ENCODE measurements at places on chromosomes 16 and 17. TPM values are rescaled to one million over a fixed set of nuclear protein-coding genes. Genes with fewer than 3 reads are reported as not detected.
A peak's percentile ranks its signal among the peaks of the same experiment; 100 is the strongest.

GRCh38 chr16:86157616-86158247 lies 258.8 kb downstream of the IRF8 start:
- no peak overlapping the region for H3K4me3 ChIP-seq
- DNase-seq: no peak
- no peaks in the 10 kb centered on the region for H3K4me1 ChIP-seq
- no peak overlapping the region for H3K27ac ChIP-seq
- no peaks in the 10 kb centered on the region for H3K27me3 ChIP-seq
- H3K36me3 ChIP-seq: no peaks in the 10 kb centered on the region

DNA sequence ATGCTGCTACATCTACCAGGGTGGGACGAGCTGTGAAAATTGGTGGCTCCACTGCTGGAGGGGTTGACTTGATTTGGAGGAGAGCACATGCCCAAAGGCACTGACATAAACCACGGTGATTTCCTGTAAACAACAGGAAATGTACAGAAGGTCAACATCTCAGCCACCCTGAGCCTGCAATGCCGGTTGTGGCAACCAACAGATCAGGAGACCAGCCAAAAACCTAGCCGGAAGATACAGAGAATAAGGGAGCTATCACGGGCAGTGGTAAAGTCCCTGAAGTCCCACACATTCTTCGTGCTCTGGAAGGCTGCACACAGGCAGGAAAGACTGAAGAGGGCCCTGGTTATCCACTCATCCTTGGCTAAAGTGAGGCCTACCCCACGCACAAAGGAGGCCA lies 56.2 kb downstream of the ADCY9 start:
- no peak overlapping the region for H3K4me3 ChIP-seq
- no peaks in the 10 kb centered on the region for H3K36me3 ChIP-seq
- no peak overlapping the region for H3K27ac ChIP-seq

- no peak overlapping the region for H3K27ac ChIP-seq
- no peak for DNase-seq
- no peak overlapping the region for H3K4me3 ChIP-seq
- H3K36me3 ChIP-seq: no peaks in the 10 kb centered on the region
- no peaks in the 10 kb centered on the region for H3K4me1 ChIP-seq
These were observed 30.3 kb downstream of the PIK3R5 start for GRCh38 chr17:8935191-8935590.

DNA sequence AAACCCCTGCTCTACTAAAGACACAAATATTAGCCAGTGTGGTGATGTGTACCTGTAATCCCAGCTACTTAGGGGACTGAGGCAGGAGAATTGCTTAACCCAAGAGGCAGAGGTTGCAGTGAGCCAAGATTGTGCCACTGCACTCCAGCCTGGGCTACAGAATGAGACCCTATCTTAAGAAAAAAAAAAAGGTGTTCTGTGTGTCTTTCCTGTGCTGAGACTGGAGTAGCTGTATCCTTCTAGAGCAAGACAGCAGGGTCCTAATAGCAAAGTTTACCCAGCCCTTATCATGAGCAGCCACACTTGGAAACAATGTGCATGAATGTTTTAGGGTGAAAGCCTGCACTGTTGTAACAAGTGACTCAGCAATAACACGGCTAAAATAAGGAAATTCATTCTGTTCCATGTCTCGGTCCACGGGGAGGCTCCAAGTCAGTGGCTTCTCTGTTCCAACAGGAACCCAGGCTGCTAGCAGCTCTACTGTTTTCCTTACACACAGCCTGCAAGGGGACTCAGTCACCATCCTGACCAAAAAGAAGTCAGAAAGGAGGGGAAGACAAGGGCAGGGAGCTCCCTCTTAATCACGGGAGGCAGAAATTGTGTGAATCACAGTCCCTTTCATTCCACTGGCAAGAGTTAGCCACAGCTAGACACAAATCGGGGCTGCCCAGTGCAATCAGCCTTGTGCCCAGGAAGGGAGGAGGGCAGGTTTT lies 7.1 kb upstream of the SLC5A11 start:
- H3K4me1 ChIP-seq: peaks cover 22% of the 10 kb centered on the region
- H3K27me3 ChIP-seq: no peaks in the 10 kb centered on the region
- no peak overlapping the region for H3K4me3 ChIP-seq
- H3K36me3 ChIP-seq: no peaks in the 10 kb centered on the region
- peak overlapping the region; percentile 59 for H3K27ac ChIP-seq

GRCh38 chr16:49649013-49649765 lies 206.7 kb downstream of the ZNF423 start:
- H3K36me3 ChIP-seq: no peaks in the 10 kb centered on the region
- H3K27ac ChIP-seq: no peak overlapping the region
- no peaks in the 10 kb centered on the region for H3K27me3 ChIP-seq
- no peak for DNase-seq
- H3K4me3 ChIP-seq: no peak overlapping the region
- H3K4me1 ChIP-seq: no peaks in the 10 kb centered on the region

- no peaks in the 10 kb centered on the region for H3K36me3 ChIP-seq
- no peaks in the 10 kb centered on the region for H3K27me3 ChIP-seq
- no peak overlapping the region for H3K27ac ChIP-seq
- H3K4me1 ChIP-seq: no peaks in the 10 kb centered on the region
These were observed 28.6 kb downstream of the GTF3C1 start for GRCh38 chr16:27520982-27521673.

Gene TBC1D3H
- not detected for total RNA-seq

GRCh38 chr17:4634976-4635375 lies 6.5 kb downstream of the ALOX15 start:
- no peaks in the 10 kb centered on the region for H3K36me3 ChIP-seq
- H3K4me3 ChIP-seq: no peak overlapping the region
- H3K27me3 ChIP-seq: no peaks in the 10 kb centered on the region
- no peak for DNase-seq

- no peaks in the 10 kb centered on the region for H3K27me3 ChIP-seq
- no peak for DNase-seq
- no peak overlapping the region for H3K27ac ChIP-seq
- no peak overlapping the region for H3K4me3 ChIP-seq
- no peaks in the 10 kb centered on the region for H3K4me1 ChIP-seq
- H3K36me3 ChIP-seq: no peaks in the 10 kb centered on the region
These were observed 152.8 kb upstream of the IRX6 start for GRCh38 chr16:55171241-55171640.

Gene SHISA6
- 10.3 TPM for total RNA-seq

Gene TMEM92
- total RNA-seq: 1.5 TPM

DNA sequence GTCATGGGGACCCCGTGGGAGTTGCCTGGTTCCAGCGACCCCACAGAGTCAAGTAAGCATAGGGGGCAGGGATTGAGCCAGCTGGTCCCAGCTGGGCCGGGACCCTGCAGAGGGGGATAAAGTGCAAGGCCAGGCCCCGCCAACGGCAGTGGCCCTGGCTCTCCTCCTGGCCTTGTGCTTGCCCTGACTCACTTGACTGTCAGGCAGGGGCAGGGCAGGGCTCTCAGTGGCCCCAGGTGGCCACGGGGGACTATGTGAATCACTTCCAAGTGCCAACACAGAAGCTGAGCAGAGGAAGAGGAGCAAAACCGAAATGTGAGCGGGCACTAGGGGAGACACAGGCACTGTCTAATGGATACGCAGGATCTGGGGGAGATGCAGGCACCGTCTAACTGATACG lies 21.6 kb upstream of the NCBP3 start:
- H3K4me3 ChIP-seq: no peak overlapping the region
- DNase-seq: peak; percentile 42
- no peaks in the 10 kb centered on the region for H3K27me3 ChIP-seq
- no peak overlapping the region for H3K27ac ChIP-seq

DNA sequence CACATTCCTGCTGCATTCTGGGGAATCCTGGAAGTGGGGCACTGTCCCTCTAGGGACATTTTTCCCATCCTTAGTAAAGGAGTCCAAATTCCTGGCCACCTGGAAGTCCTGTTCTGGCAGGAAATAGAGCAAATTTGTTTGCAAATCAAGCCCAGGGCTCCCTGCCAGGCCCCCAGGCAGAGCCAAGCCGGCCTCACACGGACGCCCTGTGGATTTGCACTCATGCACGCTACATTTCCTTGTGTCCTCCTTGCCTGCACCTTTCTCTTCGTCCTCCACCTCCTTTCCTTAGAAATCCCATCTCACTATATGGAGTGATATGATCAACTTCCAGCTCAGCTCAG lies 7.0 kb upstream of the CALB2 start:
- no peaks in the 10 kb centered on the region for H3K27me3 ChIP-seq
- no peaks in the 10 kb centered on the region for H3K4me1 ChIP-seq
- no peaks in the 10 kb centered on the region for H3K36me3 ChIP-seq
- no peak overlapping the region for H3K27ac ChIP-seq
- DNase-seq: no peak
- H3K4me3 ChIP-seq: no peak overlapping the region

DNA sequence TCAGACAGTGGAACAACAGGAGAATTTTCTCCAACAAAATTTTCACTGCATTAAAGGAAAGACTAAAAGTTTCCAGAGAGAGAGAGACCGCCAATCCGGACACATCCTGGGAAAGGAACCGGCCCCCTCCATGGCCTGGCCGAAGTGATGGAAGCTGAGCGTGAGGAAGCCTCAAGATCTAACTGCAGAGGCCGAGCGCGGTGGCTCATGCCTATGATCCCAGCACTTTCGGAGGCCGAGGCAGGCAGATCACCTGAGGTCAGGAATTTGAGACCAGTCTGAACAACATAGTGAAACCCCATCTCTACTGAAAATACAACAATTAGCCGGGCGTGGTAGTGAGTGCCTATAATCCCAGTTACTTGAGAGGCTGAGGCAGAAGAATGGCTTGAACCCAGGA lies 3.9 kb downstream of the CTRB2 start:
- no peak overlapping the region for H3K4me3 ChIP-seq
- H3K36me3 ChIP-seq: no peaks in the 10 kb centered on the region
- DNase-seq: no peak
- H3K27ac ChIP-seq: no peak overlapping the region

GRCh38 chr16:51321251-51321650 lies 170.2 kb upstream of the SALL1 start:
- no peak overlapping the region for H3K27ac ChIP-seq
- no peaks in the 10 kb centered on the region for H3K36me3 ChIP-seq
- H3K27me3 ChIP-seq: no peaks in the 10 kb centered on the region
- DNase-seq: no peak

- H3K4me3 ChIP-seq: no peak overlapping the region
- no peak for DNase-seq
- no peaks in the 10 kb centered on the region for H3K27me3 ChIP-seq
- no peaks in the 10 kb centered on the region for H3K36me3 ChIP-seq
- no peak overlapping the region for H3K27ac ChIP-seq
These were observed 239.0 kb downstream of the SOX9 start for GRCh38 chr17:72359811-72360210.

DNA sequence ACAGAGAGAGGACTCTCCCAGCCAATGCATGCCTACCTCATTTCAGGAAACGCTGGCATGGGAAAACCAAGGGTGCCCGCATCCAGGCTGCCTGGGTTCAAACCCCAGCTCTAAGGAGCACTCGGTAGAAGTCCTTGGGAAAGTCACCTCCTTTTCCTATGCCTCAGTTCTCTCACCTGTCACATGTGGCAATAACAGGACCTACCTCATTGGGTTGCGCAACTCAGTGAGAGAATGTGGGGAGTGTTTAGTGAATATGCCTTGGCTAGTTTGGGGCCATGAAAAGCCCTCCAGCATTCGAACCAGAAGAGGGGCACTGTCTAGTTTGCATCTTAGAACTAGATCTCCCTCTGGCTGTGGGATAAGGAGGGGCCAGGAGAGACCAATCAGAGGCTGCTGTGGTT lies 9.0 kb upstream of the NXPH3 start:
- no peaks in the 10 kb centered on the region for H3K27me3 ChIP-seq
- H3K4me1 ChIP-seq: peaks cover 31% of the 10 kb centered on the region
- peak; percentile 32 for DNase-seq
- H3K27ac ChIP-seq: peak overlapping the region; percentile 84
- H3K36me3 ChIP-seq: no peaks in the 10 kb centered on the region

DNA sequence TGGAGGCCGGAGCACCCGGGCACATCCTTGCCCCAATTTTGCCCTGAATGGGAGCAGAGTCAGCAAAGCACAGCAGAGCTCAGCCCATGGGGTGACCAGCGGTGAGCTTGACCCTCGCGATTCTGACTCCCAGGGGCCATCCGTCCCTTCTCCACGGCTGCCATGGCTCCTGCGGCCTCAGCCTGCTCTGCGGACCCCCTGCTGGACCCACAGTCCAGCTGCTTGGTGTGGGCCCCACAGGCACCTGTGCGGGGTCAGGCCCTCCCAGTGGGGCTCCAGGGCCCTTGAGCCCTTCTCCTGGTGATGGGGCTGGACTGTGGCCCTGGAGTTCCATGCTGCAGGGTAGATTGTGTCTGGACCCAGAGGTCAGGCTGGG lies 144.2 kb downstream of the ENGASE start:
- no peak overlapping the region for H3K4me3 ChIP-seq
- no peaks in the 10 kb centered on the region for H3K4me1 ChIP-seq
- no peak overlapping the region for H3K27ac ChIP-seq
- no peaks in the 10 kb centered on the region for H3K36me3 ChIP-seq

GRCh38 chr16:88703486-88704309 lies 2.5 kb downstream of the RNF166 start:
- no peaks in the 10 kb centered on the region for H3K36me3 ChIP-seq
- H3K27ac ChIP-seq: no peak overlapping the region
- no peak overlapping the region for H3K4me3 ChIP-seq
- H3K27me3 ChIP-seq: no peaks in the 10 kb centered on the region
- peaks cover 28% of the 10 kb centered on the region for H3K4me1 ChIP-seq

DNA sequence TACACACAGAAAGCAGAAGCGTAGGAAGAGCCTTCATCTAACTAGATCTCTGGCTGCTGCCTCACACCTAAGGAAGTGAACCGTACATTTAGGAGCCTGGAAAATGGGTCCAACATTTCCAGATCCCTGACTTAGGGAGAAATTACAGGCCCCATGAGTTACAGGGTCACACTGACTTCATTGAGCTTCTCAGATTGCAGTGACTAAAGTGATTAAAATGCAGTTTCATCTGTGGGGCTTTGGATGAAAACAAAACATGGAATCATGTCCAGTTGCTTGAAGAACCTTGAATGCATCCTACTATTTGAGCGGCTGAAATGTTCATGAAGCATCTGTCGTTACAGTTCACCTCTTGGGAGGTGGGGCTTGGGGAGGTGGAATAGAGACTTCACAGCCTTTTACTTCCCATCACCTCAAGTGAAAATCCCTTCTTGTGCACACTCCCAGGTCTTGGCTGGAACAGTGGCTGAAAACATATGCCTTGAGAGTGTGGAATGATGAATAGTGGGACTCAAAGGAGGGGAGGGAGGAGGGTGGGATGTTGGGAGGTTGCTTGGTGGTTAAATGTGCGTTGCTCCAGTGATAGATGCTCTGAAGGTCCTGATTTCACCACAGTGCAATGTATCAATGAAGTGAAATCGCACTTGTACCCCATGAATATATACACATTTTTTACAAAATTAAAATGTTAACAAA lies 19.7 kb downstream of the TEKT3 start:
- H3K4me3 ChIP-seq: no peak overlapping the region
- no peaks in the 10 kb centered on the region for H3K36me3 ChIP-seq
- no peak overlapping the region for H3K27ac ChIP-seq
- H3K27me3 ChIP-seq: no peaks in the 10 kb centered on the region
- no peaks in the 10 kb centered on the region for H3K4me1 ChIP-seq

Gene NACA2
- total RNA-seq: 13.9 TPM
